ENCODE measurements at places on chromosomes 11 and 22.

- peak; percentile 95 for DNase-seq
These were observed at the start of gene CRYAB for GRCh38 chr11:111911563-111912401. Gene CRYAB (minus strand): TSS chr11:111911770. CDS start chr11:111911724, 46 bp downstream.

DNA sequence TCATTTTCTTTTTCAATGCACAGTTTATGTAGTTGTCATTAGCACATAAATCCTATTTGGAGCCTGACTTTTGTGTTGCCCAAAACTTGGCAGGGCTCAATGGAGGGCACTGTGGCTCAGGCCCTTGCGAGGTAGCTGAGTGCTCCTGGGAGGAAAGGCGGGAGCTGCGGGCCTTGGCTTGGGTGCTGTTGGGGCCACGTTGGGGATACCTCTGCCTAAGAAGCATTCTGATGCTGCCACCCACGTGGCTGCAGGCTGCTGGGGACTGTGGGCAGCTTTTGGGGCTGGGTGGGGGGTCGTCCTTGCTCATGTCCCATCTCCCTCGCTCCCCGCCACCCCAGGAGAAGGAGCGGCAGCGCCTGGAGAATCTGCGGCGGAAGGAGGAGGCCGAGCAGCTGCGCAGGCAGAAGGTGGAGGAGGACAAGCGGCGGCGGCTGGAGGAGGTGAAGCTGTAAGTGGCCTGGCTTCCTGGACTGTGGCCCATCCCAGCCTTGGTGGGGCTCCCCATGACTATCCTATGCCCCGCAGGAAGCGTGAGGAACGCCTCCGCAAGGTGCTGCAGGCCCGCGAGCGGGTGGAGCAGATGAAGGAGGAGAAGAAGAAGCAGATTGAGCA is 20.9 kb downstream of the INCENP start:
- no peak for DNase-seq

GRCh38 chr11:111697933-111698371 is 68.2 kb downstream of the PPP2R1B start:
- DNase-seq: no peak

DNA sequence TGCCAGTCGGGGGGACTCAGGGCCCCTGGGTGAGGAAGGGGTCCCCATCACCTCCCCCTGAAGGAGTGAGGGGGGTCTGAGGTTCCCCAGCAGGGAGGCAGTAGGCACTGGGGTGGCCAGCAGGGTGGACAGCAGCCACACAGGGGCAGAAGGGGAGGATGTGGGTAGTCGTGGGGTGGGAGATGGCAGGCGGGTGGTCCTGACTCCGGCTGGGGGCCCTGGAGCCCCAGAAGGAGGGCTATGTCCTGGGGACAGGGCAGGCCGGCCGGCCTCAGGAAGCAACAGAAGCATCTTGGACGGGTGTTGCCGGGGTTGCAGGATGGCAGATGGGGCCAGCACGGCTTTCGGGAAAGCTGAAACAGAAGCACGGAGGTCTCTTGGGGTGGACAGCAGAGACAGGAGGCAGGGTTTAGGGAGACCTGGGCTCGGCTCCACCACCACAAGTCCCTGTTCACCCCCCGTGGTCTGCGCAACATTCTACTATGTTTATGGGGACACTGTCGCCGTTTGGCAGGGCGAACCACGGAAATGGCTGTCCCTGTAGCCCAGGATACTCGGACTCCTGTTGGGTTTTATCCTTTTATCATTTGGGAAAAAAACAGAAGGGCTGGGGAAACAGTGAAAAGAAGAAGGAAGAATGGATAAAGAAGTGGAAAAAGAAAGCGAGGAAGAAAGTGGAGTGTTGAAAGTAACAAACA is 14.1 kb downstream of the VWCE start:
- no peak for DNase-seq

DNA sequence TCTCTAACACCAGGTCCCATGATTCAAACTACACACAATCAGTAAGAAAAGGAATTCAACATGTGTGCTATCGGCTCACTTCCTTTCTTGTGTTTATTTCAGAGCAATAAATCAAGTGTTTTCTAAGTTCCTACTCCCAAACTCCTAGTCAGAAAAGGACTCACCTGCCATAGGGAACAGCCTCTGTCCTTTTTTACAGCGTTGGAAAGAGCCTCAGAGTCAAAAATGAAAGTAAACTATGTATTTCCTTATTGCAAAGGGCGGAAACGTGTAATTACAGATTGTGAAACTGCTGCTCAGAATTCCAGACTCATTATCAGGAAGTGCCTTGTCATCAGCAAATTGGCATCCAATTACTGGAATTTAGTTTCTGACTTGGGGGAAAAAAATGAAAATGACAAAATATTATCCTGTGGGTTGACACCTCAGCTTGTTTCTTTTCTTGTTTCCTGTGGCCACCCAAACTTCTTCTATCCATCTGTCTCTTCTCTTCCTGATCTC is at the start of gene CASP4:
Gene CASP4 (minus strand): TSS at position 220 of the 501 bp plus-strand sequence. CDS start 49 bp downstream, at position 171.
- no peak for DNase-seq

DNA sequence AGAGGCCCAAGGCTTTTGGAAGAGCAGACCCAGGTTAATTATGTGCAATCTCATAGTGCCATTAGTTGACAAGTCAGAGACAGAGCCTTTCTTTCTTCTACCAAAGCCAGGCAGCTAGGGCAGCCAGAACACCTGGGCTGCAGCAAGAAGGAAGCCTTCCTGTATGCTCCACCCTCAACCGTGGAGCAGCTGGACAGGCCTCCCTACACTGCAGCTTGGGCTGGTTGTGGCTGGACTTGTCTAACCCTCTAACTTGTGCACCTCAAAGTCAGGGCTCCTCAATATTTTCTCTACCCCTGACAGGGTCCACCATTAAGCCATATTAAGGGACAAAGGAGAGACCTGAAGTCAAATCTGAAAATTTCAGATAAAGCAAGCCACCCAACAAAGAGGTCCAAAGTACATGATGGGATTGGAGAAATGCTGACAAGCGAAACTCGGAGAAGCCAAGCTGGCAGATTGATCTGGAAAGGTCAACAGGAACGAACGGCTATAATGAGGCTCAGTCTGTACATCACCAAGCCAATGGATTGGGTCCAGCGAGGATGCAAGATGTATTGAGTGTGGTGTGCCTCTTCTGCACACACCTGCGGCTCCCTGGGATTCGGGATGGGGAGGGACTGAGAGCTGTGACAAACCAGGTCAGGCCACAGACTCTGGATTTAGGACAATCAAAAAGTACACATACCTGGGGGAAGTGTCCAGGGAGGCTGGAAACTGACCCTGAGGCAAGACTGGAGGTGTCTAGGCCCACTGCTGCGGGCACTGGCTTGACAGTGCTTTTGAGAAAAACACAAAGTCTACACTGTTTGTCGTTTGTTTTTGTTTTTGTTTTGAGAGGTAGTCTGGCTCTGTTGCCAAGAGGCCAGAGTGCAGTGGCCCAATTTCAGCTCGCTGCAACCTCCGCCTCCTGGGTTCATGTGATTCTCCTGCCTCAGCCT is 11.7 kb upstream of the SLC43A3 start:
- no peak for DNase-seq

DNA sequence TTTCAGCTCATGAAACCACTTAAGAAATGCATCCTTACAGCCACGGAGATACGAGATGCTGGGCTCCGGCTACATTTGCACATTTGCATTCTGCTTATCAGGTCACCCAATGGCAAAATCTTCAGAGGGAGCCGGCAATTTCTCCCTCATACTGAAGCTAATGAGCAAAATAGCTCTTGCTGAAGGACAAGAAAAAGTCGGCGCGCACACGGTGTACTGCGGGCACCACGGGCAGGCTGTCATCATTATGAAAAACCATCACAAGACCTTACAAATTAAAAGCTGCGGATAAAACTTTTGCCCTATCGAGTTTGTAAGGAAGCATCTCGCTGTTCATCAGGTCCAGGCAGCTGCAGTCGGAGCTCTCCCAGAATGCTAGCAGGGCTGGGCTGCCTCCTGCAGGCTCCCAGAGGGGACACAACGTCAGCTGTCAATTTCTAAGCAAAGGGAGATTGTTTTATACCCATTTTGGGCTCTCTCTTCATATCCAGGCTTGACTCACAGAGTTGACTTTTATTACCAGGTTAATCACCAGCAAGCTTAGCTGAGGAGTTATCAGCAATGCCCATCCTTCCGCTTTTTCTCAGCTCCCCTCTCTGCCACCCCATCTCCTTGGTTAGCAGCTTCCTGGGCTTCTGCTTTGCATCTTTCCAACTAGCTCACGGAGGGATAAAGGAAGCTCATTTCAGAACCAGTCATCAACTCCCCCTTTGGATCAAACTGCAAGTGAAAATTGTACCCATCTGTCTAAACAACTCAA is 375.1 kb downstream of the OPCML start:
- DNase-seq: no peak

- peak; percentile 81 for DNase-seq
These were observed 146.5 kb downstream of the CCDC34 start for GRCh38 chr11:27216270-27217149.

DNA sequence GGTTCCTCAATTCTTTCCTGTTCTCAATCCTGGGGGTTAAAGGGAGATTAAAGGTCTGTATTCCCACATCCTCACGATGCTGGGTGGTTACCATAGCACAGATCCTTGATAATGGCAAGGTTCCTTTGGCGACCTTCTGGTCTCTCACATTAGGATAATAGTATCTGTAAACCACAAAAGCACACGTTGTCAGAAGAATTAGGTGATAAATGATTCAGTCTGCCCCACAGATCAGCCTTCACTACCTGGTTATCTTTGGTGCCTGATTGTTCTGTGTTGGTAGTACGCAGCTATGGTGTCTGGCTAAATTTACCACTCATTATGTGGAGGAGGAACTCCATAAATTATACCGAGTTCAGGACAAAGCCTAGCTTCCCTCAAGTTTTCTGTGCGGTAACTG is 78.4 kb downstream of the C2CD3 start:
- no peak for DNase-seq

DNA sequence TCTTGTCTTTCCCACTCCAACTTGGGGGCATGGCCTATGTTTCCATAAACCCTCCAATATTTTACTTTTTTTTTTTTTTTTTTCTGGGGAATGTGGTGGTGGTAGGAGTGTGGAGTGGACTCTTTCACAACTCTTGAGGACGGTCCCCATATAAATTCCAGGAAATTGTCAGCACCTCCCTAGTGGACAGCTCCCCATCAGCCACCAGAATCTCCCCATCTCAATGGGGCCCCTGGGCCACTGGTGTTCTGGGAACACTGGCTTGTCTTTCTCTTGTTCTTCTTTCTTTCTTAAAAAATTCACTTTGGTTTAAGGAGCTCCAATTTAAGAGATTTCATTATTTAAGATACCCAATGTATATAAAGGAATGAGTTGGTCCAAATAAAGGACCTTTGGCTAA is 74.1 kb downstream of the ADM start:
- no peak for DNase-seq

GRCh38 chr11:100748153-100748552 is 61.1 kb downstream of the ARHGAP42 start:
- no peak for DNase-seq

GRCh38 chr11:9759519-9760192 is 95.8 kb downstream of the SWAP70 start:
- DNase-seq: peak; percentile 93

DNA sequence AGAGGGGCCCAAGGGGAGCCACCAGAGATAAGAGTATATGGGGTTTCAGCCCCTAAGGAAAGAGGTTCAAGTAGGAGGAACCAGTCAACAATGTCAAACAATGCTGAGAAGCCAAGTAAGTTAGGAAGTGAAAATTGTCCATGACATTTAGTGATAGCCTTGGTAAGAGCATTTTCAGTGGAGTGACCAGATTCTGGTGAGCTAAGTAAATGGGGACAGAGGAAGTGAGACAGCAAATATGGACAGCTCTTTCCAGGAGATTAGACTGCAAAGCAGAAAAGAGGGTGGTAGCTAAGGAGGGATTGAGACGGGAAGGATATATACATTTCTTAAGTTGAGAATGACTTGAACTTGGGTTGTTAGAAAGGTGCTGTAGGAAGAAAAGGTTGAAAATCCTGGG is 22.9 kb downstream of the POLD3 start:
- no peak for DNase-seq

- peak; percentile 63 for DNase-seq
These were observed 44.7 kb upstream of the SEPTIN5 start for GRCh38 chr22:19669570-19669969.

DNA sequence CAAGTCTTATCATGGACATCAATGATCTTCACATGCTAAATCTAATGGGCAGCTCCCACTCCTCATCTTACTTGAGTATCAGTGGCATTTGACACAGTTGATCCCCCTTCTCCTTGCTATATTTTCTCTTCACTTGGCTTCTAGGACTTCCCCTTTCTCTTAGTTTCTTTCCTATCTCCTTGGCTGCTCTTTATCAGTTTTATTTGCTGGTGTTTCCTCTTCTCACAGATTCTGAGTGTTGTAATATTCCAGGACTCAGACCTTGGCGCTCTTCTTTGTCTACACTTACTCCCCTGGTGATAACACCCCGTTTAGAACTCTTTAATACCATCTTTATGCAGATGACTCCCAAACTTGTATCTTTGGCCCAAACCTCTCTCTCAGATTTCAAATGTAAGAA is 33.9 kb upstream of the RASSF10 start:
- DNase-seq: no peak

DNA sequence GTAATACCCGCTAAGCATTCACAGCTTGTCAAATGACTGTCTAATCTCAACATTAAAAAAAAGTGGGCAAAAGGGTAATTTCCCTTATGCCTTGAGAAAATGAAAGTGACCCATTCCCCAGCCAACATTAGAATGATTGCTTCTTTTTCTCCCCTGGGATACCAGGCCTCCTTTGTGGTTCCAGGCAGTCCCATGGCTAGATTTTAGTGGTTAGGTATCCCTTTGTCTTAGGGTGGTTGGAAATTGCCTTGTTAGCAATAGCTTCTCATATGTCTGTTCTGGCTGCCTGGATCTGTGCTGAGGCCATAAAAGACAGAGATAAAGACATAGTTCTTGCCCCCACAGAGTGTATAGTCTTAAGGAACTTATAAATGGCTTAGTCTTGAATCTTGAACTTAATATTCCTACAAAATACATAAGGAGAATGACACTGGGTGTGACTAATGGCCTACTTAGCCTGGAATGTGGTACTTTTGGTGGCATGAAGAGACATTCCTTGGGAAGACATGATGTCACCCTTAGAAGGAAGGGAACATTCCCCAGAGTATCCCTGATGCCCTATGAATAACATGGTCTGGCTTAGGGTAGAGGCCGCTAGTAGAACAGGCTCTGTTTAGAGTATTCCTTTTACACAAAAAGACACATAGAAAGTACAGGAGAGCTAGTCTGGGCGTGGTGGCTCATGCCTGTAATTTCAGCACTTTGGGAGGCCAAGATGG is 90.3 kb downstream of the ZBTB16 start:
- no peak for DNase-seq

GRCh38 chr11:123543797-123544196 is 110.6 kb downstream of the SCN3B start:
- DNase-seq: no peak

DNA sequence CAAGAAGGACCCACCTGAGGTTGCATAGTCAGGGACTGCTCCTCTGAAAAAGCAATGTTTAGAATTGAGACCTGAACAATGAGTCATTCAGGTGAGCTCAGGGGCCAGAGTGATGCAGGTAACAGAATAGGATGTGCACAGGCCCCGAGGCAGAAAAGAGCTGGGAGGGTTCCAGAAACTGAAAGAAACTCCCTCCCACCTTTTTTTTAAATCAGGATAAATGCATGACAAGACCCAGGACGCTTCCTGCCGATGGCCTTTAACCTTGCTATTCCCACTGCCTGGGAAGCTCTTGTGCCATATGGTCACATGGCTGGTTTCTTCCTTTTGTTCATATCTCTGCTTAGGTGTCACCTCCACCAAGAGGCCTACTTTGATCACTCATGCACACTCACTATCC is 214.2 kb upstream of the ZBED5 start:
- DNase-seq: no peak
